ENCODE measurements at places on chromosomes 4 and X.

DNA sequence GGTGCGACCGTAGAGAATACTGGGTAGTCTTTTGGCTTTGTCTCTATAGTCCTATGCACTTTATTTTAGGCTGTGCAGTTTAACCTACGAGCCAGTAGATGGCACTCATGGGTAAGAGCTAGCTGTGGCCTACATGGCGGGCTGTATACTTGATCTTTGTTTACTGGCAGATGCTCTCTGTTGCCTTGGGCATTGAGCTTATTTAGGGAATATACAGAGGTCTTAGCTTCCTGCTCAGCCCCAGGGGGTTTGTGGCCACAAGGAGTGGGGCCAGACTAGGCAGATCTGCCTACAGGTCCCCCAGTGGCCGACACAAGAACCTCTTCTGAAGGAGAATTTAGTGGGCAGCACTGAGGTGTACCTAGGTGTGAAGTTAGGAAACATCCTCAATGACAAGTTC is 227.6 kb upstream of the HDX start:
- peak; percentile 74 for ATAC-seq

GRCh38 chr4:116005037-116005805 is 891.8 kb upstream of the NDST4 start:
- ATAC-seq: no peak

DNA sequence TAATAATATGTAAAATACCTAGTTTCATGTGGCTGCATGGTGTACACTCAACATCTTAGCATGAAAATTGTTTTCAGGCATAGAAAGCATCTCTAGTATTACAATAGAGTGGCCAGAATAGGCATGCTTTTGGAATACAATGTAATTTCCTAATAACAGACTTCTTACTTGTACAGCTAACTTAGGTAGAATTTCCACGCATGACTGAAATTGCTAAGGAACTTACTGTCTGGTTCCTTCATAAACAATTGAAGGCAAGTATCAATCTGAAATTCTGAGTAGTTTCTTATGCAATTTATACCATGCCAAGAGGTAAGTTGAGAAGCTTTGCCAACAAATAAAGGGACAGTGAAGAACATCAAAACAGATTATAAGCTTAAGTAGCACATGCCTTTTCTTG is 26.7 kb downstream of the SULT1E1 start:
- peak; percentile 50 for ATAC-seq

GRCh38 chrX:44344687-44345086 is 1.2 kb upstream of the EFHC2 start:
- no peak for ATAC-seq

- ATAC-seq: no peak
These were observed 67.6 kb upstream of the IGSF1 start for GRCh38 chrX:131356725-131357124.

- peak; percentile 31 for ATAC-seq
These were observed 153.3 kb downstream of the LDB2 start for GRCh38 chr4:16745009-16745635.

- no peak for ATAC-seq
These were observed 20.9 kb downstream of the INTS6L start for GRCh38 chrX:135541351-135541750.

GRCh38 chr4:6348408-6348807 is 78.8 kb downstream of the WFS1 start:
- ATAC-seq: no peak

DNA sequence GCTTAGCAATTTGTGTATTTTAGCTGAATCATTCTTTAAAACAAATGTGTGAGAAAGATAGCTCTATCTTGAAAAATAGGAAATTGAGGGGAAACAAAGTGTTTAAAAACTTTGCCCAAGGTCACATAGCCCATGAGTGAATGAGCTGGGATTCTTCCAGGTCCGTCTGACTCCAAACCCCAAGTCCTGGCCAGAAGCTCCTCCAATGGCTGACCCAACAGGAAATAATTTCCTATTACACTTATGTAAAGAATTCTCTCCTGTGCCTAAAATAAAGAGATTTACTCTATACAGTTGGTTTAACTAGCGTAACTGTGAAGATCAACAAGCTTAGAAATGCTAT is 287.6 kb downstream of the ARHGAP24 start:
- ATAC-seq: no peak

GRCh38 chrX:119990556-119991004 is 47.0 kb upstream of the NKAP start:
- no peak for ATAC-seq

GRCh38 chrX:95622200-95622599 is 1062.4 kb upstream of the DIAPH2 start:
- ATAC-seq: no peak

DNA sequence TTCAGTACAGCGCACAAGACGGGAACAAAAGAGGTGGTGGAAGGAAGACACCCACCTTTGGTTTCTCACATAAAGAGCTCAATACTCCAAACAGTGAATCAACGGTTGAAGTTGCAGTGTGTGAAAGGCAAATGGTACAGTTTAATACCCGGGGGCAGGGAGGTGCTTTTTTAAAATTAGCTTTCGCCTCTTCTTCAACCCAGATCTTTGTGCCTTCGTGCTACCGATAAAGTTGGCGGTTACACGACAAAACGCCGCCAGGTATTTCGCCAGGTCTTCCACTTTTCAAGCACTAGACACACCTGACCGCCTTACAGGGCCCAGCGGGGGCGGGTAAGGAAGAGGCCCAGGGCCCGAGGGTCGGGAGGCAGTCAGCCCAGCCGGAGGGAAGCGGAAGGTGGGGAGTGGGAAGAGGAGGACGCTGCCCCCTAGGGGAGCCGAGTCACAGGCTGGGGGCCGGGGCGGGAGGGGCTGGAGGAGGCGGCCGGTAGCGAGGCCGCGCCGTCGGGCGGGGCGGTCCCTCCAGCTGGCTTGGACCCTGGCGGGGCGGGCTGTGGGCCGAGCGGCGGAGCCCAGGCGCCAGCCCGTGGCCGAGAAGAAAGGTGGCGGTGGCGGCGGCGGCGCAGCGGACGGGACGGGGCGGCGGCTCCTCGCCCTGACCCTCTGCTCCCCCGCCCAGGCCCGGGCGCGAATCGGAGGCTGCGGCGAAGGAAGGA is 16.0 kb downstream of the UTP3 start:
- ATAC-seq: peak; percentile 75

DNA sequence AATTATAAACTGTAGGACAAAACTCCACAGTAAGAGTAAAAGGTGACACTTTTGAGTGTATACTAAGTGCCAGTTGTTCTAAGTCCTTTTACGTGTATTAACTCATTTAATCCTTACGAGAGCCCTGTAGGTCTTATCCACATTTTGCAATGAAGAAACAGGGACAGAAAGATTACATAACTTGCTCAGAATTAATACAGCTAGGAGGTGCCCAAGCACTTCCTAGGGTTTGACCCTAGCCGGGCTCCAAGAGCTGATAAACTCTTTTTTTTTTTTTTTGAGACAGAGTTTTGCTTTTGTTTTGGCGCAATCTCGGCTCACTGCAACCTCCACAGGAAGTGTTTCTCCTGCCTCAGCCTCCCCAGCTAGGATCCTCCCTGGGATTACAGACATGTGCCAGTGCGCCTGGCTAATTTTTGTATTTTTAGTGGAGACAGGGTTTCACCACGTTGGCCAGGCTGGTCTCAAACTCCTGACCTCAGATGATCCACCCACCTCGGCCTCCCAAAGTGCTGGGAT is 110.4 kb downstream of the UBE2K start:
- ATAC-seq: no peak

DNA sequence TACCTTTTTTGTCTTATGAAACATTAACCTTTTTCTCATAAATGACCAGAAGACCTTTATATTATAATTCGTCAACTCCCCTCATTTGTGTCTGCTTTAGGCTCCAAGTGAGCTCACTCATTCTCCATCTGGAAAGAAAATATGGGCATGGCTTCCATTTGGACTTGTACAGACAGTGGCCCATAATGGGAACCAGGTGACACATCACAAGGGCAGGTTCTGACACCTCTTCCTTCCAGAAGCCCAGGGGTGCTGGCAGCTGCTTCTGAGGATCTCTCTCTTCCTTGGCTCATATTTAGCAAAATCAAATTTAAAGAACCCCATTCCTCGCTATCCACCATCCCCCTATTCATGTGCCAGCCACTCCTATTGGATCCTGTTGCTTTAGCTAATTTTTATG is 69.6 kb downstream of the CD38 start:
- peak; percentile 95 for ATAC-seq

DNA sequence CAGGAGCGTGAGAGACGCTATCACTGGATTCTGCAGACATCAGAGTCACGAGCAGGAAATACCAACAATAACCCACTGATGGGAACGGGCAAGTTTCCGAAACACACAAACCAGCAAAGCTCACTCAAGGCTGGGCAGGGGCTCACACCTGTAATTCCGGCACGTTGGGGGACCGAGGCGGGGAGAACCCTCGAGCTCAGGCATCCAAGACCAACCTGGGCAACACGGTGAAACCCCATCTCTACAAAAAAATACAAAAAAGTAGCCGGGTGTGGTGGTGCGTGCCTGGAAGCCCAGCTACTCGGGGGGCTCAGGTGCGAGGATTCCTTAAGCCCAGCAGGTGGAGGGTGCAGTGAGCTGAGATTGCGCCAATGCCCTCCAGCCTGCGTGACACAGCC is 17.2 kb upstream of the GTPBP6 start:
- no peak for ATAC-seq

DNA sequence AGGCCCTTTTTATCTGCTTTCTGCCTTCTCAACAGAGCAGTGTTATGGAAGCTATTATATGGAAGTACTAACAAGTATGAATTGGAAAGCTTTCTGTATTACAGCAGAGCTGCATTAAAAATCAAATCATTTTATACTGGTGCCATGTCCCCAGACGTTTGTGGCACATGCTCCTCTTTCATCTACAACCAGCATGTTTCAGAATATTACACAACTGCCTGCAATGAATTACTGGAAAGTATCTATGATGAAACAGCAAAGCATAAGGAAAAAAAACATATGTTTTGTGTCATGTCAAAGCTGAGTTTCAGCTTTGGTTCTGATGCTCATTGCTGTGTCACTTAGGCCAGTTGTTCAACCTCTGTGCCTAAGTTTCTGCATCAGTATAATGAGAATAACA is 576.8 kb downstream of the GBA3 start:
- no peak for ATAC-seq

GRCh38 chr4:184384810-184385557 is 89.4 kb downstream of the IRF2 start:
- peak; percentile 34 for ATAC-seq
